ENCODE measurements at places on chromosomes 3 and 15. TPM values are rescaled to one million over a fixed set of nuclear protein-coding genes. Genes with fewer than 3 reads are reported as not detected.
A peak's percentile ranks its signal among the peaks of the same experiment; 100 is the strongest.

- no peak for DNase-seq
These were observed 51.6 kb upstream of the CMTM7 start for GRCh38 chr3:32340039-32340438.

DNA sequence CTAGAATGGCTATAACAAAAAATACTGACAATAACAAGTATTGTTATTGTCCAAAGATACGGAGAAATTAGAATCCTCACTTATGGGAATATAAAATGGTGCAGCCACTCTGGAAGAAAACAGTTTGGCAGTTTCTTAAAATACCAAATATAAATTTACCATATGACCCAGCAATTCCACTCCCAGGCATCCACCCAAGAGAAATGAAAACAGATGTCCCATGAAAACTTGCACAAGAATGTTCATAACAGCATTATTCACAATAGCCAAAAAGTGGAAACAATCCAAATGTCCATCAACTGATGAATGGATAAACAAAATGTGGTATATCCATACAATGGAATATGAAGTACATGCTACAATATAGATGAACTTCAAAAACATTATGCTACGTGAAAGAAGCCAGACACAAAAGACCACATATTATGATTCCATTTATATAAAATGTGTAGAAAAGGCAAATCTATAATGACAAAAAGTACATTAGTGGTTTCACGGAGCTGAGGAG lies 9.4 kb downstream of the AAGAB start:
- DNase-seq: no peak

GRCh38 chr3:188315553-188315952 lies 161.6 kb downstream of the LPP start:
- no peak for DNase-seq

- DNase-seq: peak; percentile 65
These were observed 691 bp downstream of the MAP2K1 start for GRCh38 chr15:66387163-66388042.

DNA sequence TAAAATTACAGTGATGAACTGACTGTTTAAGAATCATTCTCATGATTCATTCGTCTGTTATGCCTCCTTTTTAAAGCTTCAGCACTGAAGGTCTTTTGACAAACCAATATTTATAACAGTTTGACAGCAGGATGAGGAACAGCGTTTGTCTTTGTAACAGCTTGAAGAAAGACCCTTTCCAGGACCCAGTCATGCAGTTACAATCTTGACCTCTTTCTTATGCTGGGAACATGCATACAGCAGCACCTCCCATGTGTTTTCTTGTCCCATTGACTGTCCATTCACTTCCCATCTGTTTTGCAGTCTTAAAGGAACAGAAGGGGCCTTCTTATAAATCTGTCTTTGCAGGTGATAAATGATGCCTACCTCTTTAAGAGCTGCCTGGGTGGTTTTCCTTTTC lies 87.2 kb downstream of the OPA1 start:
- no peak for DNase-seq

DNA sequence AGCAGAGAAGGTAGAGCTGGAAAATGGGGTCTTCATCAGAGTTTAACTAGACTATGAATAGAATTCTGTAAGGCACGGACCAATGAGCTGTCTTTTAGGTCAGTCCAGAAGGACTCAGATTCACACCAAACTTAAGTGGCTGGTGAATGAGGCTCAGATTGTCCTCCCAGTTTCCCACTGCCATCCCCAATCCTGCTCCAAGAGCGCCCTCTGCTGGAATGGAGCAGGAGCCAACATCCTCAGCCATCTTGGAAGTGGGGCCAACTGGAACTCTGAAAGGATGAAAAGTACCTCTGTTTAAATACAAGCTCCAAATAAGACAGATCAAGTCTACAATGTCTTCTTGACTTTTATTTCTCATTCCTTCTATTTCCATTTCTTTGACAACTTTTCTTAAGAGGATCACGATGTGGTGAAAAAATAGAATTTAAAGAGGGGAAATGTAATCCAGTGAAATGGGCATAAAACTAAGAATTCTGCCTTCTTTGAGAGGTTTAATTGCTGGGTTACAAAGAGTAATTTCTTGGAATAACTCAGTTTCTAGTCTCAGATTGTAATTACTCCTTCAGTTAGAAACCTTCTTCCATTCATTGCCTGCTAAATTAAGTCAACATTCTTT lies 217.1 kb upstream of the TPRG1 start:
- DNase-seq: peak; percentile 87

The SV2B gene
- 0.26 TPM for total RNA-seq

The CPNE9 gene
- total RNA-seq: not detected

The CHRD gene
- total RNA-seq: 15.9 TPM

All from uterus (tissue), 4 donors.